ENCODE measurements at places on chromosomes 11 and 22. TPM values are rescaled to one million over a fixed set of nuclear protein-coding genes. Genes with fewer than 3 reads are reported as not detected.

The LDLRAD3 gene
- 3.3 TPM for total RNA-seq

The ZBED5 gene
- total RNA-seq, result 19.3 TPM

The NNMT gene
- total RNA-seq, result 919 TPM

The SLCO2B1 gene
- total RNA-seq, result 0.30 TPM

The OOSP3 gene
- not detected for total RNA-seq

The MOGAT2 gene
- not detected for total RNA-seq

The C11orf86 gene
- 0.30 TPM for total RNA-seq

The ANGPTL5 gene
- not detected for total RNA-seq

The CAT gene
- total RNA-seq, result 43.9 TPM

The ARHGAP20 gene
- total RNA-seq, result 4.5 TPM

The SLC22A9 gene
- total RNA-seq, result not detected

The PDXP gene
- 13.7 TPM for total RNA-seq

The TRIM48 gene
- total RNA-seq, result not detected

The OR4D5 gene
- total RNA-seq, result not detected

The KLHDC7B gene
- 1.1 TPM for total RNA-seq

The MRGPRE gene
- total RNA-seq, result not detected

The FGF3 gene
- not detected for total RNA-seq

The LTO1 gene
- 30.5 TPM for total RNA-seq

The CCDC117 gene
- 19.0 TPM for total RNA-seq

The ART1 gene
- not detected for total RNA-seq

The PAAF1 gene
- 16.0 TPM for total RNA-seq

The CD59 gene
- 370 TPM for total RNA-seq

The C11orf91 gene
- not detected for total RNA-seq

The MIOX gene
- total RNA-seq, result not detected

The ASCL2 gene
- not detected for total RNA-seq

The ROBO4 gene
- total RNA-seq, result 0.46 TPM

The FZD4 gene
- 6.0 TPM for total RNA-seq

The CDCA5 gene
- 6.0 TPM for total RNA-seq

The TRPM5 gene
- not detected for total RNA-seq

The SEC14L6 gene
- 0.23 TPM for total RNA-seq

The INSC gene
- not detected for total RNA-seq

The PLEKHB1 gene
- 1.2 TPM for total RNA-seq

The EXPH5 gene
- total RNA-seq, result 0.09 TPM

The TMEM45B gene
- total RNA-seq, result not detected

The FJX1 gene
- 33.4 TPM for total RNA-seq

The CCDC134 gene
- 7.5 TPM for total RNA-seq

The DNAJB7 gene
- total RNA-seq, result not detected

The OR52I2 gene
- not detected for total RNA-seq

The TRIM6 gene
- total RNA-seq, result 8.7 TPM

The GPR83 gene
- 0.09 TPM for total RNA-seq

The OOSP2 gene
- not detected for total RNA-seq

The CRYBB3 gene
- total RNA-seq, result not detected

The CFAP300 gene
- total RNA-seq, result 5.3 TPM

The NAV2 gene
- 22.2 TPM for total RNA-seq

The FAM180B gene
- not detected for total RNA-seq
